ENCODE measurements at places on chromosomes 4 and X. TPM values are rescaled to one million over a fixed set of nuclear protein-coding genes. Genes with fewer than 3 reads are reported as not detected.

Gene NUDT6
- 13.7 TPM for polyA plus RNA-seq

Gene TFE3
- 39.3 TPM for polyA plus RNA-seq

Gene GNRHR
- 0.49 TPM for polyA plus RNA-seq

Gene CRMP1
- 52.3 TPM for polyA plus RNA-seq

Gene EPHA5
- polyA plus RNA-seq: 0.40 TPM

Gene SMIM10
- polyA plus RNA-seq: 13.0 TPM

Gene NPY5R
- polyA plus RNA-seq: 4.4 TPM

- no peak for DNase-seq
Observed at GRCh38 chr4:7399440-7400234, 35.1 kb downstream of the PSAPL1 start.

DNA sequence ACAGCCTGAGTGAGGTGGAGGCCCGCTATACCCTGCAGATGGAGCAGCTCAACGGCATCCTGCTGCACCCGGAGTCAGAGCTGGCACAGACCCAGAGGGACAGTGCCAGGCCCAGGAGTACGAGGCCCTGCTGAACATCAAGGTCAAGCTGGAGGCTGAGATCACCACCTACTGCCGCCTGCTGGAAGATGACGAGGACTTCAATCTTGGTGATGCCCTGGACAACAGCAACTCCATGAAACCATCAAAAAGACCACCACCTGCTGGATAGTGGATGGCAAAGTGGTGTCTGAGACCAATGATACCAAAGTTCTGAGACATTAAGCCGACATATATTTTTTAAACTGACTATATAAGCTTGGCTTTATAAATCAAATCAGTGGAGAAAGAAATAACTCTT lies 73.3 kb upstream of the HHIP start:
- no peak for DNase-seq

GRCh38 chr4:72567036-72567435 lies 2.0 kb downstream of the ADAMTS3 start:
- no peak for DNase-seq

- no peak for DNase-seq
Observed at GRCh38 chrX:71178908-71179307, 34.3 kb downstream of the NLGN3 start.

GRCh38 chr4:138736362-138736761 lies 279.2 kb upstream of the NOCT start:
- no peak for DNase-seq

DNA sequence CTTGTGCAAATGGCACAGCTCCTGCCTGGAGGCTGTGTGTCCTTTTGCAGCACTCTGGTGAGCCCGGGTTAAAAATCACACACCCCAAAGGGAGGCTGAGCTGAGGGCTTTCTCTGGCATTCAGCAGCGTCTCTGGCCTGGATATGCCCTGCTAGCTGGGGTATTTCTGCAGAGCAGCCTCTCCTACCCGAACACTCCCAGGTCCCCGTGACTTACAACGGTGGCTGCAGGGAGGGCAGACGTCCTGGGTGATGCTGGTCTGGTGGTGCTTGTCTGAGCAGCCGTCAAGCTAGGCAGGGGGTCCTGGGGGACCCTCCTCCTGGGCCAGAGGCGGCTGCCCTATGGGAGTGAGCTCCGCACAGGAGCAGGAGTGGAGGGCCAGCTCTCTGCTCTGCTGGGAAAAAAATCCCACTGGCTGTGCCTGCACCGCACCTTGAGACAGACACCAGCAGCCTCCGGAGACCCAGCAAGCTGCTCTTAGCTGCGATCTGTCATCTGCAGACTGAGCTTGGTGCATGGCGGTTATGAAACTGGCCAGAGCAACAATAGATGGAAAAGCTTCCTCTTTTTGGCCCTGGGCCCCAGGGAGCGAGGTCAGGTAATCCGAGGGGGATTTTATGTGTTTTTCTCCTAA lies 41.3 kb upstream of the ASMTL start:
- no peak for DNase-seq

- no peak for DNase-seq
Observed at GRCh38 chr4:177879851-177880250, 437.6 kb upstream of the AGA start.

DNA sequence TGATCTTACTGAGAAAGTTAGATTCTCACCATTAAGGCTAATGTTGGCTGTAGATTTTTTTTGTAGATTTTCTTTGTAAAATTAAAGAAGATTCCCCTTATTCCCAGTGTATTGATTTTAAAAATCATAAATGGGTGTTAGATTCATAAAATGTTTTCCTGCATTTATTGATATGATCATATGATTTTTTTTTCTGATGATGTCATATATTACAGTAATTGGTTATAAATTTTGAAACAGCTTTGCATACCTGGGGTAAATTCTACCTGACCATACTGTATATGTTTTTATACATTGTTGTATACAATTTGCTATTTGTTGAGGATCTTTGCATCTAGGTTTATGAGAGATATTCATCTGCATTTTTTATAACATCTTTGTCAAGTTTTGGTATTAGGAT lies 880.3 kb upstream of the GRIA3 start:
- DNase-seq: no peak

DNA sequence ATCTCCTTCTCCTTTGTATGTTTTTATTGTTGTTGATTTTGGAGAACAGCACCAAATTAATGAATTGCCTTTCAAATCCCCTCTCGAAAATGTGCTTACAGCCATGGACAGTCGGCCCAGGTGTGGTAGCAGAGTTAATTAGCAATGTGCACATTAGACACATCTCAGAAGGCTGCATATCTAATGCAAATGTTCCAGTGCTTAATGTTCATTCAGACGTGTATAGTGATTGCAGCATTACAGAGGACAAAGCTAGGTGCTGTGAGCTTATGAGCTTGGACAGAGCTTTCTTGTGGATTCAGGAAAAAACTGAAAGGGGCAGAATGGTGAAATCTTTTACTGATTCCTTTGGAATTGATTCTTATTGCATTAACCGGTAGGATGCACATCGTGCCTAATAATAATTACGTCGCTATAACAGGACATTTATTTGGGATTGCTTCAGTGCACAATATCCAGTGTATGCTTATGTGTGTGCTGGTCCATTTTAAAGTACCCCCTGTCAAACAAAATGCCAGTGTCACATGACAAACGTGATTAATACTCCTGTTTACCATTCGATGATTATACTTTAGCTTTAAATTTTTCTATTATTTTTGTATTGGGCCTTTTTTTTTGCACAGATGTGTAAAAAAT lies 552.9 kb upstream of the EPHA5 start:
- DNase-seq: no peak

DNA sequence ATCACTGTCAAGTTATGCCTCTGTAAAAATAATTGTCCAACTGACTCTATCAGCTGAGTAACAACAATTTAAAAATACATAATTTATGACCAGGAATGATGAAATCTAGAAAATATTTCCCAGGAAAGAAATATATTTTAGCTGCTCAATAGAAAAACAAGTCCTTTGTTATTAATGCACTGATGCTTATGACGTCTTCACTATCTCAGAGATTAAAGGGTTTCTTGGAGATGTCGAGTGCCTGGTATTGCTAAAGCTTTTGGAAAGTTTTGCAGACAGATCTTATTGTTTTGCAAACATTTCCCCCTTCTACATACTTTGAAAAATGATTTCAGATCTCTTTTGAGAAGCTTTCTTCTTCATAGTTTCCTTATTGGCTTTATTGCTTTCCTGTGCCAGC lies 154.6 kb upstream of the RPS6KA3 start:
- no peak for DNase-seq

DNA sequence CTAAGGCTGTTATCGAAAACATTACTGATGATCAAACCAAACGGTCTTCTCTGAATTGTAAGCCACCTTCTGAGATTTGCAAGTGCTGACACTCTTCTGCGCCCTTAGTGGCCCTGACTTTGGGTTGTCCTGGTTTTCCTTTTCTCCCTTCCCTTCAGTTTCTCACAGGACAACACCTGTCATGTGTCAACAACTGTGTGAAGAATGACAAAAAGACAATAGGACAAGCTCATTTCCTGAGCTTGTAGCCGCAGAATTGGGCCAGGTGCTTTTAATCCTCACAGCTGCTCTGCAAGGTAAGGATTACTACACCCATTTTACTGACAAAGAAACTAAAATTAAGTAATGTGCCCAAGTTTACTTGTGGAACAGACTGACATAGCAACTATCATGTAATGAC lies 44.9 kb upstream of the TXK start:
- DNase-seq: no peak

DNA sequence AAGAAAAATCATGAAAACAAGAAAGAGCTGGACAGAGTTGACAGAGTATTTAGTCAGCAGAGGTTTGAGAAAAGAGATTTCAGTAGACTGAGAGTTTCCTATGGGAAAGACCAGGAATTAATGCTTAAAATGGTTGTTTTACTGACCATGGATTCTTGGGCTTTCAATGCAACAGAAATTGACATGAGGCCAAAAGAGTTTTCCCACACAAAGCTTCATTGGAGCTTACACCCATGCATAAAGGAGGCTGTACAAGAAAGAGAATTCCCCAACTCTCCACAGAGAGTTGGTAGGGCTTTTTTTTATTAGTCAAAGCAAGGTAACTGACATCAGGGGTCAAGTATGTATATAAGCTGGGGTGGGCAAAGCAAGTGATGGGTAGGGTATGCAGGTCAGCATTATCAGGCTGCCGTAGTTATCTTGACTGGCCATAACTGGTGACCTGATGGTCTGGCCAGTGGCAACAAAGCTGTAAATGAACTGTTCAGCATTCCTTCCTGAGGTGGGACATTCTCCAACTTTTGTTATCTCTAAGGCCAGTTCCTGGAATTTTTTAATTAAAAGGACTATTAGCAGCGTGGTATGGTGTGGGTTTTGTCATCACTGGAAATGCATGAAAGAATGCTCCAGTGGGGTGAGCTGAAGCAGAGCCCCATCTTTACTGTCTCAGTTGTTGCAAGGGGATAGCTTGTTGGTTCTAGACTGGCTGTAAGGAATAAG lies 117.0 kb downstream of the ADAM29 start:
- DNase-seq: no peak

DNA sequence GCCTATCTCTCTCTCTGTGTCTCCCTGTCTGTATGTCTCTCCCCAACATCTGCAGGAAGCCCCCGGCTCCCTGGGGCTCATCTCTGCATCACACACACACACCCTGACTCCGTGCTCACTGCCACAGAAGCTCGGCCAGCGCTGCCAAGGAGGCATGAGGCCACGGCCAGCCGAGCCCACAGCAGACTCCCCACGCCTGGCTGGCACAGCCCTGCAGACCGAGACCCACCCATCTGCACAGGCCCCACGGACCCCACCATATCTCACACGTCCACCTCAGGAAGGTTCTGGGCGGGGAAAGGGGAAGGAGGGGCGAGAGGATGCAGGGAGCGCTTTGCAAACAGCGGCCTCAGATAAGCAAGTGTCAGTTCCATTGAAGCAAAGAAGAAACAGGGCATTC lies 28.5 kb upstream of the SLC25A6 start:
- no peak for DNase-seq

GRCh38 chr4:5638976-5639375 lies 69.4 kb downstream of the EVC2 start:
- DNase-seq: no peak

DNA sequence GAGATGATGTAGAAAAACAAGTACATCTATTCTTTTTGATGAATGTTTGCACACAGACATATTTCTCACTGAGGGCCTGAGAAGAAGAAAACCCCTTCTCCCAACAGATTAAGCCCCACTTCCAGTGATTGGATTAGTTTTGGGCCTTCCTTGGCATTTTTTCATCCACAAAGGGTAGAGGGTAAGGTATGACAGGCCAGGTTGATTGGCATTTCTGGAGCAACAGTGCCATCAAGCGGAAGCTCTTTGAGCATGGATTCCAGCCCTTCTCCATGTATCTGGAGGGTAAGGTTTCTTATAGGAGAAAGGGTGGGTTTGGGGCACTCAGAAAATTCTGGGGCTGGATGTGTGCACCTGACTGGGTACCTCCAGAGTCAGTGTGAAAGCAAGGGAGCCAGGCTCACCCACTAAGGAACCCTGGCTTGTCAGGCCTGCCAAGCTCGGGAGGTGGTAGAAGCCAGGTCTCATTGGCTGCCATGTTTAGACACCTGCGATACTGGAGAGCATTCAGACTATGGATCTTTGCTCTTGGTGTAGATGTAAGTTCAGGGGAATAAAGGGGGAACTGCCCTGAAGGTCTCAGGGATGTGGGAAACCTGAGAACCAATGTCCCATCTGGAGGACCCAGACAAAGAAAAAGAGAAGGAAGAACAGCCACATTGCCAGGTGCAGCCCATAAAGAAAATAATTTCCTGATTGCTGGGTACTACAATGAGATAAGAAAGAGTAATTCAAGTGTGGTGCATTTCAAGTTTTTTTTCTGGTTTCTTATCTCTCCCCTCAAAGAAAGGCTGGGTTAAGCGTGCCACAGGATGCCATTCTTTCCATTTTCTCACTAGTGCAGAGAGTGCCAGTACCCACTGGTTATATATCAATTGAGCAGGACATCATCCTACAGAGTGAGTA lies 222.3 kb upstream of the AGTR2 start:
- DNase-seq: no peak

- DNase-seq: no peak
Observed at GRCh38 chr4:86031927-86032326, 327.9 kb downstream of the MAPK10 start.

GRCh38 chrX:30161043-30161442 lies 54.3 kb upstream of the MAGEB2 start:
- no peak for DNase-seq

- no peak for DNase-seq
Observed at GRCh38 chrX:39619182-39620009, 478.4 kb downstream of the BCOR start.

DNA sequence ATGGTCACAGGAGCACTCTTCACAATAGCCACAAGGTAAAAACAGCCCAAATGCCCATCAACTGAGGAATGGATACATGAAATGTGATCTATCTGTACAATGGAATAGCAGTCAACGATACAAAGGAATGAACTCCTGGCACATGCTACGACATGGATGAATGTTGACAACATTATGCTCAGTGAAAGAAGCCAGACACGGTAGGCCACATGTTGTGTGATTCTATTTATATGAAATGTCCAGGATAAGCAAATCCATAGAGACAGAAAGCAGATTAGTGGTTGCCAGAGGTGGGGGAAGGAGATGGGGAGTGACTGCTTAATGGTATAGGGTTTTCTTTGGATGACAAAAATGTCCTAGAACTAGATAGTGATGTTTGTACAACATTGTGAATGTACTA lies 58.7 kb upstream of the GPM6B start:
- DNase-seq: no peak

GRCh38 chrX:77668391-77669237 lies 117.4 kb downstream of the ATRX start:
- DNase-seq: no peak

GRCh38 chr4:5773271-5773555 lies 62.2 kb downstream of the EVC start:
- DNase-seq: no peak

GRCh38 chr4:158915683-158916241 lies 146.9 kb downstream of the FNIP2 start:
- DNase-seq: no peak

- no peak for DNase-seq
Observed at GRCh38 chr4:38979081-38979480, 53.1 kb downstream of the TMEM156 start.

DNA sequence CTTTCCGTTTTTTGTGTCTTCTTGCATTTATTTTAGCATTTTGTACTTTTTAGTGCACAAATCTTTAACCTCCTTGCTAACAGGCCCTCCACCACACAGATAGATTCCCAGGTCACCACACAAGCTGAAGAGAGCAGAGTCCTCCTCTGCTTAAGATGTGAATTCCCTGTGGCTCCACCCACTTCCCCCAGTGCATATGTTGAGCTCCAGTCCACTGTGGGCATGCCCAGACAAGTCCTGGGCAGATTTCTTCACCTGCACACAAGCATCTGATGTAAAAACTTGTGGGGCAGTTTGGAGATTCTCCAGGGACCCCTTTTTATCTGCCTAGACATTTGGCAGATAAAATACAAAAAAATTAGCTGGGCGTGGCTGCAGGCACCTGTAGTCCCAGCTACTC lies 19.8 kb upstream of the PASD1 start:
- no peak for DNase-seq

Data from renal cortex interstitium (tissue), 15 donors.